Activated CD4-positive, alpha-beta T cell treated with anti-CD3 and anti-CD28 coated beads, Interleukin-2, amount 50 U/mL, for 24 hours (primary cell): ENCODE measurements at places on chromosomes 5 and 9.

DNA sequence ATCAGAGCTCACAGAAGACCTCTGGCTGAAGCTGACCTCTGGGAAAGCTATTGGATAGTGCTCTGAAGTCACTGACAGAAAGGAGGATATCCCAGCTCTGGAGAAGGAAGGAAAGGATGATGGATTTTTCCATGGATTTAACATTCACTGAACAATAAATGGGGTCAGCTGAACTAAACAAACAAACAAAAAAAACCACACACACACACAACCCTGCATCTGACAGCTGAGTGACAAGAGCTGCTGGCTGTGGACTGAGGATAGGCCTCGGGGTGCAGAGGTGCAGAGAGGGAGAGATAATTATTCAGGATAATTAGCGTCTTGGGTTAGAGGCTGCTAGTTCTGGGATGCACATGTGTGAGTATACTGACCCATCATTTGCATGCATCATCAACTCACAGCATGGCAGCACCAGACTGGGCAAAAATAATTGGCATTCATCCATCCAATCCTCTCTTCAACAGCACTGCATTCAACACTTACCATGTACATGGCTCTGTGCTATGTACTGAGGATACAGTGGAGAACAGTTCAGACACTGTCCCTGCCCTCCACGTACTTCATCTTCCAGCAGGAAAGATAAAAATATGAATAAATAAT lies 131.4 kb upstream of the TRIM32 start:
- DNase-seq, result no peak

GRCh38 chr5:18967637-18968036 lies 1020.4 kb downstream of the CDH18 start:
- DNase-seq, result no peak

DNA sequence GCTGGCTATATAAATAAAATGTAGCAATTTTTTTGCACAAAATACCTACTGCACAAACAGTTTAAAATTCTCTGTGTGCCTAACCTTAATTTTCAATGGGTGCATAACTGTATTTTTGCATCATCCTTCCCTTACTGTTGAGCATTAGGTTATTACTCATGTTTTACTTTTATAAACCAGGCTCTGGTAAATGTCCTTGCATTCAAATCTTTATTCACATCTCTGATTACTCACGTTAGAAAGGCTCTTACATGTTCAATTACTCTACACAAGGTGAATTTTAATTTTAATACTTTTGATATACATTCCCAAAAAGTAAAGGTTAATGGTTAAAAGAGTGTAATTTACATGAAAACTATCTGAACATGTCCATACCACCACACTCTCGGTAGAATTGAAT lies 246.1 kb downstream of the PRELID2 start:
- DNase-seq, result no peak

DNA sequence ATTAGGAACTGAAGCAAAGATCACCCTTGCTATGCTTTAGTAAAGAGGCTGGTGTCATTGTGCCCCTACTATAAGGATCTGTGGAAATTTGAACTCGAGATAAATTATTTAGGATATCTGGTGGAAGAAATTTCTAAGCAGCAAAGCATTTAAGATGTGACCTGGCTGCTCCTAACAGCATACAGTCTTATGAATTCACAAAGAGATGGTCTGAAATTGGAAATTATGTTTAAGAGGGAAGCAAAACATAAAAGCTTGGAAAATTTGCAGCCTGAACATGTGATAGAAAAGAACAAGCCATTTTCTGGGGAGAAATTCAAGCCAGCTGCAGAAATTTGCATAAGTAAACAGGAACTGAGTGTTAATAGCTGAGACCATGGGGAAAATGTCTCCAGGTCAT lies 223.7 kb downstream of the FBXO4 start:
- no peak for DNase-seq

DNA sequence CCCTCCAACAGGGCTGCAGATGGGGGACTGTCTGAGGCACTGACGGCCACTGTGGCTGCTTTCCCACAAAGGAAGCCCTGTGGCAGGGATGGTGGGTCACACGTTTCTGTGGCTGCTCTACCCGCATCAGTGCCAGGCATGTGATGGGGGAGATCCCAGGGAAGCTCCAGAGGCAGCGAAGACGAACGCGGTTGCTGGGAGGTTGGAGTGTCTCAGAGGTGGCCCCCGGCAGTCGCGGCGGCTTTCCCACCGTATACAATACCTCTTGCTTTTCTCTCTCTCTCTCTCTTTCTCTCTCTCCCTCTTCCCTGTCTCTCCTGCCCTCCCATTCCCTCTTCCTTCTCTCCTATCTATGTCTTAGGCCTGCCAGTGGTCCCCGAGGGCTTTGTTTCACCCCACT lies 56.7 kb downstream of the CYFIP2 start:
- no peak for DNase-seq

DNA sequence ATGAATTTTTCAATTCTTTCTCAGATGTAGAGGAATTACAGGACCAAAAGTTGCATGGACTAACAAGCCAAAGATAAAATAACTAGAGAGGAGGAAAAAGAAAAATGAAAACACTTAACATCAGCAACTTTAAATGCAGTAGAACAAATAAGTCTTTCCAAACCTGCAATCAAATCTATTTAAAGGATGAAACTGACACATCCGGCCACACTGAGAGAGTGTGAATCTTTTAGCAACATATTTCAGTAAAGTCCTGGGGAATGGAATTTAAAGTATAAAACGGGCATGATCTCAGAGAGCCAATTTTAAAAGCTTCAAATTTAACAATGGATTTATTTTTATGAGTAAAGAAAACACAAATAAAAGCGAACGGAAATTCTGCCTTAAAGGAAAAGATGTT lies 17.1 kb downstream of the CAST start:
- no peak for DNase-seq

DNA sequence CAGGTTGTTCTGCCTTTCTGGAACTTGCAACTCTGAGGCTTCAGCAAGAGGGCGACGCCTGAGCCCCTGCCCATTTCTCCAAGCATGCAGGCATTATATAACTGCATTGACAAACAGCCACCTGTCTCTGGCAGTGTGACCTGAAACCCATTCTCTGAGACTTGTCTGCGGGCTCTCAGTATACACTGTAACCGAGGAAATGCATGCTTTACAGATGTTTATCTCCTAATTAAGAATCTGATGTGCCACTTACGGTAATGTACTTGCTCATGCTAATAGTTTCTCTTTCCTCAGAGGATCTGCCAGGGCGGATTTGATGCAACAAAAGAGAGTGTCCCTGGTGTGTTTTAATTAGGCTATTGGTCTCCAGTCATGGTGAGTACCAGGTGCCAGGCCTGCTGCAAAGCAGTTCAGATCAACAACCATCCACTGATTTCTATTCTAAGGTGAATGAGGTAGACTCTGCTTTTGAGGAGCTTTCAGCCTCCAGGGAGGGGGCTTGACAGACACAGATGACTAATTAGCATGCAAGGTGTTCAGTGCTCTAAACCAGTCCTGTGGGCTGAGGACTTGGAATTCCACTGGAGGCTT lies 593.7 kb upstream of the KLF4 start:
- no peak for DNase-seq
